ENCODE measurements at places on chromosomes 1 and 21.

DNA sequence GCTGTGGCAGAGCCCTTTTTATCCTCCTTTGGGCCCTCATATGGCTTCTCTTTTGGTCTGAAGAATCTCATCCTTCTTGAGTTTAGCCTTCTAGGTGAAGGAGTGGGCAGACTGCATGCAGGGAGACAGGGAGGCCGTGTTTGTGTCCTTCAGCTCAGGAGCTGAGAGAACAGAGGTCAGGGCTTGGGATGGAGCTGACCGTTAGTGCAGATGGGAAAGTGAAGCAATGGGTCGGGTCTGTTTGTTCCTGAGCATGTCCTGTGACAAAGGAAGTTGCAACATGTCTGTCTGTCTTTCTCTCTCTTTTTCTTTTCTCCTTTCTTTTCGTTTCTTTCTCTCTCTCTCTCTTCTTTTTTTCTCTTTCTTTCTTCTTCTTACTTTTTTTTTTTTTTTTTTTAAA, 14.9 kb downstream of the MAPKAPK2 start:
- DNase-seq, result no peak

- DNase-seq, result no peak
Observed at GRCh38 chr1:90351019-90351418, 356.1 kb downstream of the ZNF326 start.

- no peak for DNase-seq
Observed at GRCh38 chr1:30635391-30635975, 87.9 kb downstream of the MATN1 start.

DNA sequence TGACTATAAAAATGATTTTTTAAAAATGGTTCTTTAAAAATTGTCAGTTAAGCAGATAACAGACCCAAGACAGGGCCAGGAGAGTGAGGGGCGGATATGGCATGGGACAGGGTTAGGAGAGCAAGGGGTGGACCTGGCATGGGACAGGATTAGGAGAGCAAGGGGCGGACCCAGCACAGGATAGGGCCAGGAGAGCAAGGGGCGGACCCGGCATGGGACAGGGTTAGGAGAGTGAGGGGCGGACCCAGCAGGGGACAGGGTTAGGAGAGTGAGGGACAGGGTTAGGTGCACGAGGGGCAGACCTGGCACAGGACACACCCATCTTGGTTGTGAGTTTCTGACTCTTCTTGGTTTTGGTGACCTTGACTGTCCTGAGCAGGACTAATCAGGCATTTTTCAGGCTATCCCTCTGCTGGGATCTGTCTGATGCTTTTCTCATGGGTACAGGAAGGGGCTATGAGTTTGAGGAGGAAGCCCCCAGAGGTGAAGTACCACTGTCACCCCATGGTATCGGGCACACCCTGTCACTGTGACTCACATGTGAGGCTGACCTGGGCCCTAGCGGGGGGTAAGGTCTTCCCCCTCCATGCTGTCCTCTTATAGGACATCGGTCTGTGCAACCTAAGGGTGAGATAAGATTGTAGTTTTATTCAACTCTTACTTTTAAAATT, 159.0 kb upstream of the COL6A1 start:
- no peak for DNase-seq

GRCh38 chr1:2560299-2561073, 4.3 kb downstream of the TNFRSF14 start:
- DNase-seq, result no peak

DNA sequence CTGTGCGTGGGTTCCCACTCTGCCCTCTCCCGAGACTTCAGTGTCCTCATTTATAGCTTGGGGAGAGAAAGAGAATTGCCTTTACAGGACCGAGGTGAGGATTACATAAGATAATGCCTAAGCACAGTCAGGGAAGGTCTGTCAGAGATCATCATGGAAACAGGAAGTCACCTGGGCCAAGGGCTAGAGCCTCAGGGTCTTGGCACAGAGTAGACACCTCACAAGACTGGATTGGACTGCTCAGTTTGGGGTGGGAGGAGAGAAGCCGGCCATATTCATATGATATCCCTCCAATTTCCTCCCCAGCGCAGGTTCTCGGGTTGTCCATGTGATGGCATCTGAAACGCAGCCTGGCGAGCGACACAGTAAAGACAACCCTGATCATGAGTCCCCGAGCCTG, 3.8 kb downstream of the CNR2 start:
- DNase-seq, result no peak

DNA sequence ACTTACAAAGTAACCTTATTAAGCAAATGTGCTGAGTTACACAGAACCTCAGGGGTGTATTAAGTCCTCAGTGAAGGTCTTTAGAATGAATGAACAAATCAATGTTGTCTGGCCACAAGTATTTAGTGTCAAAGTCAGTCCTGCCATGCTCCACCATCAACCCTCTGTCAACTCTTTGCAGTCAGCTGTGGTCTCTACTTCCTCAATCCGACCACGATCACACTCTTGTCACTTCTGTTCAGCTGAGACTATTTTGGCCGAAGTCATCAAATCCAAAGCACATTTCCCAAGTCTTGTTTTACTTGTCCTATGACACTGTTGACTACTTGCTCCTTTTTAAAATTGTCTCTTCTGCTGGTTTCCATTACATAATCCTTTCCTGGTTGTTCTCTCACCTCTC, 173.5 kb downstream of the ST6GALNAC5 start:
- DNase-seq, result no peak

GRCh38 chr1:23556635-23557470, 2.4 kb downstream of the ID3 start:
- no peak for DNase-seq

GRCh38 chr1:116492358-116492811, 78.4 kb downstream of the CD58 start:
- no peak for DNase-seq

GRCh38 chr1:59738591-59739015, 76.1 kb upstream of the HOOK1 start:
- DNase-seq, result no peak

- no peak for DNase-seq
Observed at GRCh38 chr1:8903908-8904650, 25.6 kb upstream of the ENO1 start.

GRCh38 chr21:27122686-27123085, 155.8 kb upstream of the ADAMTS5 start:
- DNase-seq, result no peak

DNA sequence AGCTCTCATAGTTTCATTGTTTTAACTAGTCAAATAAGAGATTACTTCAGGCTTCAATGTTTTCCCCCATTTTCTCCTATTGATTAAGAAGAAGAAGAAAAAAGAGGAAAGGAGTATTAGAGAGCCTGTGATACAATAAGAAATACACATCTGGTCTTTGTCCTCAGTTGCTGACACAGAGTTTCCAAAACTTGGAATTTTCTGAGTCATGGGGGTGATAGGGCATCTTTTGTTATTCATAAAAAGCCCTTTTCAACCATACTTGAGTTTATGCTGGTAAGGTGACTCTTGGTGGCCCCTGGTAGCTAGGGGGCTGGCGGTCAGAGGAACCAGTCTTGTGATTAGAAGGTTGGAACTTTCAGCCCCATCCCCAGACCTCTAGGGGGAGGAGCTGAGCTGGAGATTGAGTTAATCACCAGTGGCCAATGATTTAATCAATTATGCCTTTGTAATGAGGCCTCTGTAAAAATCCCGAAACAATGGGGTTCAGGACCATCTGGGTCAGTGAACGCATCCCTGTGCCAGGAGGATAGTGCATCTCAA, 28.9 kb upstream of the KLF18 start:
- no peak for DNase-seq

GRCh38 chr1:170765712-170766330, 101.9 kb downstream of the PRRX1 start:
- no peak for DNase-seq

DNA sequence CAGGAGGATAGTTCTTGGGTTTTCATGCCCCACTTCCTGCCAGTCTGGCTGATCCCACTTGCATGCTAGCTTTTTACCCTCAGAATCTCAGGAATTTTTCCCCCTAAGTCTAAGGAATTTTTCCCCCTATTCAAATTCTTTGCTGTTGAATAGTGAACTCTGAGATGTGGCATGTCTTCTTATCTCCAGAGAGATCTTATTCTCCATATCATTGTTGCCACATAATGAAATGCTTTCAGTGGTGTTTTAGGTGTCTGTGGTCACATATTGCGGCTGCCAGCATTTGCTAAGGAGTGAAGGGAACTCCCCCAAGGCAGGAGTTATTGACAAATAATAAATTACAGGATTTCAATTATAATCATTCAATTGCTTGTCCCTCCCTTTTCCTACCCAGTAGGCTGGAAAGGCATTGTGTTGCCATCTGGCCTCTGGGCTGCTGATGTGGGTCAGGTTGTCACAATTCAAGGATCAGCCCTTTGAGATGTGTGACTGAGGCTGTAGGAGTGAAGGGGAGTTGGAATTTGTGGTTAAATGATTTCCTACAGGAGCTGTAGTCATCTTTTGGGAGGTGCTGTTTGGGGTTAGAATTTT, 3.9 kb upstream of the FLG start:
- DNase-seq, result no peak

- DNase-seq, result no peak
Observed at GRCh38 chr1:58802640-58803399, 19.0 kb upstream of the JUN start.

DNA sequence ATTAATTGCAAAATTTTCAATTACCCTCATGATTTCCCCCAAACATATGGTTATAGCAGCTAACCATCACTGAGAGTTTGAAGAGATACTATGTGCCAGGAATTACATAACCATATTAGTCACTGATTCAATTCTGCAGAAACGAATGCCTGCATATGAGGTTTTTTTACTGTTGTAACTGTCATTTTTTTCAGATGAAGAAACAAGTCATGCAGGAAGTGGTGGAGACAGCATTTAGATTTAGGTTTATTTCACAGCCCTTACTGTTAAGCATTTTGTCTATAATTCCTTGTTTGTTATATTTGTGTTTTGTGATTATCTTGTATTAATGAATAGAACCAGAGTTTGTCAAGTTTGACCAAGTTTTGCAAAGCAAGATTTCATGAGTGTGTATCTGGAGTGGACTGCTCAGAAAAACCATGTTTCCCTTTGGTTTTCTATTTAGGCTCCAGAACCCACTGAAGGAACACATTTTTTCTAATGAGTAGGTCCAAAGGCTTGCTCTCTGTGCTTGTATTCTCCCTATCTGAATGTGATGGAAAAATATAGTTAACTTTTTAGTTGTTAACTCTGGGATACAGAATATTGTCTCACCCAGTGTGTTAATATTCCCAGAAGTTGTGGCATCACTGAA, 308.5 kb upstream of the ADAMTS5 start:
- DNase-seq, result no peak

GRCh38 chr1:159342761-159343425, 40.8 kb downstream of the FCER1A start:
- no peak for DNase-seq

DNA sequence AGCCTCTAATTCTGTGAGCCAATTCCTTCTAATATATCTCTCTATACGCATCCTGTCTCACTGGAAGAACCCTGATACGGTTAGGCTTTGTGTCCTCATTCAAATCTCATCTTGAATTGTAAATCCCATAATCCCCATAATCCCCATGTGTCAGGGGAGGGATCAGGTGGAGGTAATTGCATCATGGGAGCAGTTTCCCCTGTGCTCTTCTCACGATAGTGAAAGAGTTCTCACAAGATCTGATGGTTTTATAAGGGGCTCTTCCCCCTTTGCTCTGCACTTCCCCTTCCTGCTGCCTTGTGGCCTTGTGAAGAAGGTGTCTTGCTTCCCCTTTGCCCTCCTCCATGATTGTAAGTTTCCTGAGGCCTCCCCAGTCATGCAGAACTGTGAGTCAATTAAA, 116.1 kb downstream of the MRPS6 start:
- no peak for DNase-seq

DNA sequence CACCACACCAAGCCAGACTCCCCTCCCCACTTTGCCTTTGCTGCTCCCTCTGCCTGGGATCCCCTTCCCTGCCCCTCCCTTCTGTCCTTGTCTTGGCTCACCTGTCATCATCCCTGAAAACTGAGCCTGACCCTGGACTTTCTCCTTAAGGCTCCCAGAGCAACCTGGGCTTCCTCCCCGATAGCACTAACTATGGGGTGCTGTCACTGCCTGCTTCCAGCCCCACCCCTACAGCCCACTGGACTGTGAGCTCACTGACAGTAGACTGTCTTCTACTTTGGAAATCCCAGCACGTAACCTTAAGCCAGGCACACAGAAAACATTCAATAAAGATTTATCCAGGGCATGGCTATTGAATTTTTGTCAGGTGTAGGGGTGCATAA, 9.5 kb upstream of the CSF1 start:
- no peak for DNase-seq

GRCh38 chr21:41580758-41581554, 73.0 kb upstream of the TMPRSS2 start:
- no peak for DNase-seq

GRCh38 chr1:110672001-110672752, 2.6 kb downstream of the KCNA3 start:
- peak; percentile 92 for DNase-seq

- DNase-seq, result no peak
Observed at GRCh38 chr1:172003766-172004530, 162.7 kb downstream of the DNM3 start.

DNA sequence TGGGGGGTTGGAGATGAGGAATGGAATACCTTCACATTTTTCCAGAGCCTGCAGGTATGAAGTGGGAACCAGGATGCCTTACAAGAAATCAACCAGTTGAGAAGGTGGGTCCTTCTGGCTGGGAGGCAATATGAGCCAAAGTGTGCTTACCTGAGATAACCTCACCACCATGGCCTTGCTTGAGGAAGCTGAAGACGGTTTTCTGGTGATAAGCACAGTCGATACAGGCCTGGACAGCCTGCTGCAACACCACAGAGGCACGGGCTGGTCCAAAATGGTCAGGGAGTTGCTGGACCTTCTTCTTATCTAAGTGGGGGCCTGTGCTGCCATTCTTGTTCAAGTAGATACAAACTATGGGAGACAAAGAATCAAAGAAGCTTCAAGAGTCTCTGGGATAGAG, 27.0 kb upstream of the SLFNL1 start:
- no peak for DNase-seq

GRCh38 chr1:38779491-38779890, 80.1 kb downstream of the RRAGC start:
- no peak for DNase-seq

DNA sequence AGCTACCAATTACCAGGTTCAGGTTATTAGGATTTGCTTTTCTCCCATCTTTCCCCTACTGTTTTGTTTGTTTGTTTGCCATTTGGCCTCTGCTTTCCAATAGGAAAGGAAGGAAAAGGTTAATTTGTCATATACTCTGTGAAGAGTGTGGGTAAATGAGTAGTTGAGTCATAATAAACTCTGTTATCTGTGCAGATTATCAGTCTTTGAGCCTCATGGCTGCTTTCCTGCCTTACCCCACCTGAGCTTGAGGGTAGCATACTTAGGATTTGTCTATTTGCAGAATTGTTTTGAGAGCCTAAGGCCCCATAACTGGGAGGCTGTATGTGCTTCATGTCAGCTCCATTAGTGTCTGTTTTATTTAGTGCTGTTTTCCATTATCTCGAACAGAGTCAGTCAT, 32.9 kb upstream of the SNX27 start:
- DNase-seq, result no peak

- no peak for DNase-seq
Observed at GRCh38 chr1:11483581-11484320, 4.8 kb downstream of the DISP3 start.

- no peak for DNase-seq
Observed at GRCh38 chr1:92366040-92366395, 67.2 kb downstream of the RPAP2 start.

All from CD4-positive, alpha-beta T cell treated with Interleukin-1 beta for 1 hour (primary cell).